NT2/D1 (cell line): ENCODE measurements at places on chromosomes 16 and 17.
A peak's percentile ranks its signal among the peaks of the same experiment; 100 is the strongest.

- no peak for DNase-seq
Observed at GRCh38 chr16:78435260-78435659, 335.8 kb downstream of the WWOX start.

DNA sequence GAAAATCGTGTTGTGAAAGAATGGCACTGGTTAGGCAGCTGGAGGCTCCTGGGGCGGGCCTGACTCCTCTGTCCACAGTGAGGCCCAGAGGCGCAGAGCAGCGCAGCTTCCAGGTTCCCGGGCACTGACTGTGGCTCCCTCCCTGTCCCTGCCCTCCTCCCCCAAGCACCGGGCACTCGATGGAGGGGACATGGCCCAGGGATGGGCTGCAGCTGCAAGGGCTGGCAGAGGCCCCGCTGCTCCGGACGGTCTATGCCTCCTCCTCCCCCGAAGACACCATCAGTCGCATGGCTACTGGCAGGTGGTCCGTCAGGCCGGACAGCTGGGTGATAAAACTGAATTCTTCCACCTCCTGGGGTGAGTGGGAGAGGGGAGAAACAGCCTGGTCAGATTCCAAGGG is 50.1 kb downstream of the PRMT7 start:
- no peak for DNase-seq

DNA sequence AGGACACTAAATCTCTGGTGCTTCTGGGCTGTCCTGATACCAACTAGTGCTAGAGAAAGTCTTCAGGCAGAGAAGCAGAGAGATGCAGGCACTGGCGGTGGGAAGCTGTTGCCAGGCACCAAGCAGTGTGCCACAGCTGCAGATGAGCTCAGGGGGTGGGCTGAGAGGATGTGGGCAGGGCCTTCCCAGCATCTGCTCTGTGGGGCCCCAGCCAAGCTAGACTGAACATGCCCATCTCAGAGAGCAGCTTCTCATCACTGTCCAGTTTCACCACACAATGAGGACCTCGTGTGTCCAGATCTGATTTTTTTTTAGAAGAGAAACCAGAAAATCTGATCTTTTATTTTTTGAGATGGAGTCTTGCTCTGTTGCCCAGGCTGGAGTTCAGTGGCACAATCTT is 17.1 kb downstream of the PSKH1 start:
- DNase-seq, result no peak

- DNase-seq, result no peak
Observed at GRCh38 chr16:4495766-4496165, 19.6 kb downstream of the HMOX2 start.

- no peak for DNase-seq
Observed at GRCh38 chr17:28975646-28976045, 24.3 kb upstream of the PHF12 start.

GRCh38 chr17:35612924-35613521 is 25.9 kb downstream of the AP2B1 start:
- peak; percentile 18 for DNase-seq

DNA sequence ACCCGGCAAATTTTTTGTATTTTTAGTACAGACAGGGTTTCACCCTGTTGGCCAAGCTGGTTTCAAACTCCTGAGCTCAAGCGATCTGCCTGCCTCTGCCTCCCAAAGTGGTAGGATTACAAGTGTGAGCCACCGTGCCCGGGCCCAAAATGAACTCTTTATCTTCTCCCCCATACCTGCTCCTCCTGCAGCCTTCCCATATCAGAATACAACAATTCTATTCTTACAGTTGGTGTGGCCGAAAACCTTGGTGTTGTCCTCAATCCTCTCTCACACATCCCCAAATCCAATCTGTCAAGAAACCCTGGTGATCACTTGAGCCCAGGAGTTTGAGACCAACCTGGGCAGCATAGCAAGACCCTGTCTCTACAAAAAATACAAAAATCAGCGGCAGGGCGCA is 19.5 kb upstream of the SPN start:
- no peak for DNase-seq

GRCh38 chr16:79209308-79209707 is 391.2 kb downstream of the MAF start:
- no peak for DNase-seq

DNA sequence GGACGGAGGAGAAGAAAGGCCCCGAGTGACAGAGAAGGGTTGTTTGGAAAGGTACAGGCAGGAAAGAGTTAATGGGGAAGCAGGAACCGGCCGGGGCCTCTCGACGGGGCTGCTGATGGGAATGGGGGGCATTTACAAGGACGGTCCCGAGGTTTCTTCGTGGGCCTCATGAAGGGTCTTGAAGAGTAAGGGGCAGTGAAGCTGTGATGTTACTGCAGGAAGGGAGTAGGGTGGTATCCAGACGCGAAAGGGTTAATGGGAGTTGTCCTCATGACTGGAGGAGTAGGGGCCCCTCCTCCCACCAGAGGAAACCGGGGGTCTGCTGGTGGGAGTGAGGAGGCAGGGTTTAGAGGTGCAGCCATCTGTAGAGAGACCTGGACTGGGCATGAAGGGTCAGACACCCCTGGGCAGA is 481 bp downstream of the PDK2 start:
- DNase-seq, result no peak

DNA sequence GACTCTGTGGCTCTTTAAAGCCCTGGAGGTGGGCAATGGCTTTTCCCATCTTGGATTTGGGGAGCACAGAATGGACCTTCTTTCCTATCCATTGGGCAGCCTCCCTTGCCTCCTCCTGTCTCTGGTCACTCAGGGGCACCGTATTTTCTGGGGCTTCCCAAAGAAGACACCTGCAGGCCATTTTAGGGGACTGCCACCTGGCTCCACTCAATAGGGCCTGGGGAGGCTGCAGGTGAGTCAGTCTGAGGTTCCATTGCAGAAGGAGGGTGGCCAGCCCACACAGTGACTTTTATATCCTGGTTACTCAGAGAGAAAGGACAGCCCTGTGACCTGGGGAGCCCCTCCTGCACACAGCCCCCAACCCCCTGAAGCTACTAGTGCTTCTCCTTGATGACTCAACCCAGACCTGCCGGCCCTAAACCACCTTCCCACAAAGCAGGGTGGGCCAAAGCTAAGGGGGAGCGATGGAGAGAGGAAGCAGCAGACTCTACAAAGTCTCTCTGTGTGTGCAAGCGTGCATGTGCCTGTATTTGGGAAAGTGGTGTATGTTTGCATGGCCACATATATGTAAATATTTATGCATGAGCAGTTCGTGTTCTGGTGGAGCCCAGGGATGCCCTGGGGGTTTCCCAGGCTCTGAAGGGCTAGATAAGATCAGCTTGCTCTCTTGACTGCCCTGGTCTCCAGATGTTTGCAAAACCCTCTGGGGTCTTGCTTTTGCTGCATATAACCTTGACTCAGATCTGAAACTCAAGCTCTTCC is 5.0 kb downstream of the CX3CL1 start:
- DNase-seq, result no peak

DNA sequence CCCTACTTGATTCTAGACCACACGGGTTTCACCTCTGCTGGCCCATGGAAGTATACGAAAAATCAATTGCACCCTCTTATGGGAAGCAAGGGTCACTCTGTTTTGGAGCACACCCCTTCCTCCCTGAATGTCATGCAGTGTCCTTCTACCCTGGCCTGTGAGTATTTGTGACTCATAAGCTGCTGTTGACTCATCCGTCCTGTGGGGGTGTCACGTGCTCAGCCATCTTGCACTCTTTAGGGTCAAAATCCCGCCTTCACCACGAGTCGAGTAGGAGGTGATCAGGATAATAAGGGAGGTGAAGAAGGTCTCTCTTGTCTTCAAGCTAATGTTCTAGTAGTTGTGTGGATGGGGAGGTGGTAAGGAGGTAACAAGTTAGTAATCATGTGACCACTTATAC is 341.0 kb upstream of the EEF2KMT start:
- DNase-seq, result no peak

DNA sequence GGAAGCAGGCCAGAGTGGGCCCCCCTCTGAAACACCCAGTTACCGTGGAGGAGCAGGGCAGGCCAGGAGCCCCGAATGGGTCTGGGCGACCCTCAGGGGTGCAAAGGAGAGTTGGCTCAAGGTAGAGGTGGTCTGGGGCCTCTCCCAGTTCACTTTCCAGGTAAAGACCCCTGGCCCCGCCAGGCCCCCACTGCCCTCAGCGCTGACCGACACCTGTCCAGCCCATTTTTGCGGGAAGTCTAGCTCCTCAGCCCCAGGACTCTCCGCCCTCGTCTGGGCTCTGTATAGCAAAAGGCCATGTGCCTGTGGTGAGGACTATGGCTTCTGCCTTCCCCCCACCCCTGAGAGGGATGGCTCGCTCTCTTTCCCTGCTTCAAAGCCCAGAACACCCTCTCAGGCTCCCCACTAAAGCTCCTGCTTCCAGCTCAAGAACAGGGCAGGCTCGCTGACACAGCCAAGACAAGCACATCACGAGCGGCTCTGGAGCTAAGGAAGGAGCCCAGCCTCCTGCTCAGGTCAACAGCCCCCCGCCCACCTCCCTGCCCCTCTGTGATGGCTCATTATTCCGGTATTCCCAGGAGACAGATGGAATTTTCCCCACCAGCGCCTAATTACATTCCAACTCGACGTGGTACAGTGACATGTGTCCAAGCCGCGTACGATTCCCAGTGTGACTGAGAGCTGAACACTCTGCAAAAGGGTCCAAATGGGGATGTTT is 59.4 kb downstream of the RTN4RL1 start:
- no peak for DNase-seq

GRCh38 chr17:28480799-28481571 is 7.5 kb downstream of the SLC13A2 start:
- DNase-seq, result no peak

GRCh38 chr16:86566966-86567700 is 504 bp downstream of the FOXC2 start:
- no peak for DNase-seq
